ENCODE measurements at places on chromosomes 4 and X.

DNA sequence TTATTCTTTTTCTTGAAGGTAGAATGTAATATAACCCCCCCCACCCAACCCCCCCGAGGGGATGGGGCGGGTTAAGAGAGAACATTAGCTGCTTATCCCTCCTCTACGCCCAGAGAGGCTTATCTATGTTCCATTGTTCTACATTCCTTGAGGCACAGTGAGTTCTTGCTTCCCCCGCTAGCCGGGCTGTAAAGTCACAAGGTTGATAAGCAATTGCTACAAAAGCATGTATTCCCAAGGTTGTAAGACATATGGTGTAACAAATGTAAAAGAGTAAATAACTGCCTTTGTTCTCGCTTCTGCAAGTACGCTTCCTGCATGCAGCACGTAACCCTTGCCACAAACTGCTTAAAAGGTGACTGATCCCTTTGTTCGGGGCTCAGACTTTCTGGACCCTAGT is 8.2 kb downstream of the DCAF8L2 start:
- peak; percentile 39 for DNase-seq

DNA sequence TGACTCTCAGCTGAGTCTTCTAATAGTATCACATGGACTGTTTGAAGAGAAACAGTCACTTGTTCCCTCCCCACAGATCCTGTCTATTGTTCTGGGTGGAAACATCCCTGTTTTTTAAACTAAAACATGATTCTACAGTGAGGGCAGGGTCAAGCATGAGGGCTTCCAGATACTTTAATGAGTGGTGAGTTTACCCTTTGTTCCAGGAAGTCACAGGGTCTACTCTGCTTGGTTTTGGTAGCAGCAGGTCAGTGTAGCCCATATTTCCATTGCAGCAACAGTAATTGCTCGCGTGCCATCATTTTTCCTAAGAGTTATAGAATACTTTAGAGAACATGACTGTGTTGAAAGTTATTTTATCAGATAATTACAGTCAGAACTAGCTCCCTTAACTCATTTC is 87.4 kb downstream of the ZNF732 start:
- no peak for DNase-seq

DNA sequence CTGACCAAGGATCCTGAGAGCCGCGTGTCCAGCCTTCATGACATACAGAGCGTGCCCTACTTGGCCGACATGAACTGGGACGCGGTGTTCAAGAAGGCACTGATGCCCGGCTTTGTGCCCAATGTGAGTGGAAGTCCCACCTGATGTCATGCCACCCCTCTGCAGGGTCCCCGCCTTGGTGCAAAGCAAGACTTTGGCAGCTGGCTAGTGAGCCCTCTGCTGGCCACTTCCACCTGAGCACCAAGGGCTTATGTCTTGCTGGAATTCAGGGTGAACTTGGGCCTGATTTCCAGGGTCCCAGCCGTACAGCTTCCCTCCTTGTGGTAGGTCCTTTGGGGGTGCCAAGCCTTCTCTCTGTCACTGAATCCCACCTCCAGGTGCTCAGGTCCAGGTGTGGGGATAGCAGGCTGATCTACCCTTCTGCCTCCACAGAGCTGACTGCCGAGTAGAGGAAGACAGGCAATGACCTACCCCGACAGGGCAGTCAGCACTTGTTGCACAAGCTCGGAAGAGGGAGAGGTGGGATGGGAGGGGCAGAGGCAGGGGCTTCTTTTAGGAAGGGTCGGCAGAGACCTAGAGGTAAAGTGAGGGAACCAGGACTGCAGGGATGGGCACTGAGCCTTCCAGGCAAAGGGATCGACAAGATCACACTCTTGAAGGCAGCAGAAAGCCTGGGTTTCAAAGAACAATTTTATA is 248.1 kb downstream of the EVC2 start:
- peak; percentile 36 for DNase-seq

- peak; percentile 91 for DNase-seq
These were observed 629.7 kb downstream of the PCDH7 start for GRCh38 chr4:31349907-31350306.

DNA sequence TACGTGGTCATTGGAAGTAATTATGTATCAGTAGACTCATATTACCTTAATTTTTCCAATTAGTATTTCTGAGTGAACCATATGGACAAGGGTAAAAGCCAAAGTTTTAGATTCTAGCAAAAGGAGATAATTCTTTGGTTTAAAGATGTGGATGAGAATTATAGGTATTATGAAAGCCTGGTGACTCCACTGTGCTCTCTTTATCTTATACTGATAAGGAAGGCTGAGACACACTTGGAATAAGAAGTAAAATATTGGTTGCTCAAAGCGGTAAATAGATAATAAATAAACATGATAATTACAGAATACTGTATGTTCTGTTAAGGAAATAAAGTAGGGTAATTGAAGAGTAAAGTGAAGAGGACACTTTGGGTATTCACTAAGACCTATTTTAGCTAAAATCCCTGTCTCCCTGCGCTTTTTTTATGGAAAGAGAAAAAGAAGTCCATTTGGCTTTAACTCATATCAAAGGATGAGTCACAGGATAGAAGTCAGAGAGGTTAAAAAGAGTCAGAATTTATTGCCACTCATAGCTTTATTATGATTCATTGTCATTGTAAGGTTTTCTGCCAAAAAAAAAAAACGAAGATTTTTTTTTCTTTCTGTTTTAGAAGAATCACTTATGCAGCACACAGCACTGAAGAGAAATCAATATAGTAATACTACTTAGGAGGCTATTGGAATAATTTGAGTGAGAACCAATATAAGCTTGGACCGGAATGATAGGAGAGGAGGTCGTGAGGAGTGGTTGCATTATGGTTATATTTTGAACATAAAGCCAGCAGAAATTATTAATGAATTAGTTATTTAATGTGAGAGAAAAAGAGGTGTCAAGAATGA is 2463.1 kb downstream of the ARAP2 start:
- no peak for DNase-seq

DNA sequence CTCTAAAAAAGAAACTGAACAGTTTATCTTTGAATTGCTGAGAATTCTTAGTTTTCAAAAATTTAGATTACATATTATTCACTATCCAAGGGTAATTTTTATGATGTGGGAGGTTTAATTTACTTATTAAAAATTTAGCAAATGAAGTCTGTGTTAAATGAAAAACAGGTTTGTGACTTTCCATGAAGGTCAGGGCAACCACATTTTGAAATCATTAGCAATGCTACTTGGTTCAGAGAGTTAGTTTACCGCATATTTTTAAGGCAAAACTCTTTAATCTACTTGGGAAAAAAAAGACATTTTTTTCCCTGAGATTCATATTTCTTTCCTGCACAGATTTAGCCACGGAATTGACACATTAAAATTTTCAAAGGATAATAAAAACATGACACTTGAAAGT is 37.3 kb upstream of the PRSS12 start:
- no peak for DNase-seq

DNA sequence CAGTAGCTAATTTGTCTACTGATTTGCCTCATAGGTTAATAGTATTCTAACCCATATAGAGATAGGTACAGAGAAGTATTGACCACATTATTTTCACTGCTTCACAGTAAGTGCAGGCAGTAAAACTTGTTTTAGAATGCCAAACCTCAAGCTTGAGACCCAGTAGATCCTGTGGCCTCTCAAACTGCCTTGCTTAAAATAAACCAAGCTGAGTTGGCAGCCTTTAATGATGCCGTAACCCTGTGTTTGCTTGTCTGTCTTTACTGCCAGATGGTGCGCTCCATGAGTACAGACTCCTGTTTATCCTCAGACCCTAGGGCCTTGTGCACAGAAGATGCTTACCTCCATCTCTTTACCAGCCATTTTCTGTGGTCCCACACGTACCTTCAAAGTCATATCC is 50.8 kb downstream of the ANXA3 start:
- DNase-seq = no peak

- DNase-seq = peak; percentile 38
These were observed 55.3 kb upstream of the RAPGEF2 start for GRCh38 chr4:159047478-159048165.

DNA sequence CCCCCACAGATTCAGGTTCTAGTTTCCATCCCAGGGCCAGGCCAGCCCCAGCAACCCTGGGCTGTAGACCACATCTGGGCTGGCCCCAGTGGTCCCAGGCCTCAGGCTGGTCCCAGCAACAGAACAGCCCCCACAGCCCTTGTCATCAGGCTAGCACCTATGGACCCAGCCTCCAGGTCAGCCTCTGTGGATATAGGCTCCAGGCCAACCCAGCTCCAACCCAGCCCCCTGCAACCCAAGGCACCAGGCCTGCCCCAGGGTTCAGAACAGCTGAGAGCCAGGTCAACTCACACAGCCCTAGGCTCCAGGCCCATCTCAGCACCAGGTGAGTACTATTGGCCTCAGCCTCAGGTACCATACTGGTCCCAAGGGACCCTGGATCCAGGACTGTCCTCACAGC is 155.3 kb downstream of the PWWP3B start:
- DNase-seq = no peak

- no peak for DNase-seq
These were observed 36.0 kb downstream of the FUNDC1 start for GRCh38 chrX:44506678-44507077.

GRCh38 chr4:40915318-40916217 is 165.8 kb downstream of the NSUN7 start:
- DNase-seq = no peak

DNA sequence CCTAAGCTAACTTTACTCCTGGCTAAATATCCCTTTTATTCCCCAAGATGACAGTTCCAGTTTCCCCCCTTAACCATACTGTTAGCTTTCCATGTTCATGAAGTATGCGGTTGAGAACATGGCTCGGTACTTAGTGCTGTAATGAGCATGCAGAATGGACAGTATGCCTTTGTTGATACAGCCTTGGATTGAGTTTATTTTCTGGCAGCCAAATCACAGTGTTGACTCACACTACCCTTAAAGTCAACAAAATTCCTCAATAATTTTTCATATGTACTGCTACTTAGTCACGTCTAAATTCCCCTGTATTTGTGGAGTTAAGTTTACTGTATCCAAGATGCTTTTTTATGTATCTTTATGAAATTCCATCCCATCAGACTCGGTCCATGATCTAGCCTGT is 1.4 kb upstream of the VEGFC start:
- no peak for DNase-seq

DNA sequence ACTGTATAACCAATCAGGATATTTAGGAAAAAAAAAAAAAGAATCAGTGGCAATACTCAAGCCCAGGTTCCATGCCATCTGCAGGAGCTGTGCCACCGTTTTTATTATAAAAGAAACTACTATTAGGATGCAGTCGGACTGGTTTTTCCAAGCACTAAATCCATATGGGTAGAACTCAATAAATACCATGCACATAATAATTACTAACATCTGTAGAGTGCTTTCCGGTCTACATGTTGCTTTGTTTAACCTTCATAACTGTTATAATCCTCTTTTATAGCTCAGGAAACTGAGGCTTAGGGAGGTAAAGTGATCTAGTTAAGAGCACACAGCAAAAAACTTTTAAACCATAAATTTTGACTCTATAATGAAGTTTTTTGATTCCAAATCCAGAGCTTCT is 24.0 kb downstream of the ARSJ start:
- DNase-seq = no peak

- no peak for DNase-seq
These were observed 10.3 kb upstream of the FGFBP1 start for GRCh38 chr4:15948826-15949225.

DNA sequence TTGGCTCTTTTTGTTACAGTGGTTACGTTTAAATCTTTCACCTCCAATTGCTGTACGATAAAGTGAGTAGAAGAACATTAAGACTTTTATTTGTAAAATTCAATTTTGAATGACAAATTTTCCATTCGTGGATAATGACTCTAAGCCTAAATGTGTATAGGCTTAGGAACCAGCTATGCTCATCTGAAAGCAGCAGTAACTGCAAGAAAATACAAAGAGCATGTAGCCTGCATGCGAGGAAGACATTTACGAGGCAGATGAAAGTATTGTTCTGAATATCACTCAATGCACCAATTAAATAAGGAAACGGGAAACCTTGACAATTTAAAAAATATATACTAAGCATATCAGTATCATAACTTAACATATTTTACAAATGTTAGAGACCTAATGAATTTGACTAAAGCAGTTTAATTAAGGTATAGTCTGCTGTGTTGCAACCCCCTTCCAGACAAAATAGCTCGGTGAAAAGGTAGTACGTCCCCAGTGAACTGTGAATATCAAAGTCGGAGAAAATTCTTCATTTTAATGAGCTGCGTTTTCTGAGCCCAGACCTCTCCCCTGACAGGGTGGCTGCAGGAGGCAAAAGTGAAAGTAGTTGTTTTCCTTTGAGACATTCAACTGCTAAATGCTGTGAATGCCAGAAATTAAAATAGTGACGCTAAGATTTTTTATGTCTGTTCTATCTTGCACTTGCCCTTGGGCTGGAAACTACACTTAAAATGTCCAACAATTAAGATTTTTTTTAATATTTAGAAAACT is 1236.5 kb upstream of the TENM3 start:
- DNase-seq = no peak

DNA sequence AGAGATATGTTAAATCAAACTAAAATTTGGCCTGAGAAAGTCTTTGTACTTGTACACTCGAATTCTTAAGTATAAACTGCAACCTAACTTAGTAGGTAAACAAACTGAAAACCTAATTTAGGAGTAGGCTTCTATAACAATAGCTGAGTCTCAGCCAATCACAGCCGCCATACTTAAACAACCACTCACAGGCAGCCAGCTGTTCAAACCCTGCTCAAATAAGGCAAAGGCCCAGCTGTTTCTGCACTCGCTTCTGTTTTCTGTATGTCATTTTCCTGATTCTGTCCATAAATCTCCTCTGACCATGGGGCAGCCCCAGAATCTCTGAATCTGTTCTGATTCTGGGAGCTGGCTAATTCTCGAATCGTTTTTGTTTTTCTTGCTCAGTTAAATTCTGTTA is 7.8 kb upstream of the PLS3 start:
- no peak for DNase-seq

DNA sequence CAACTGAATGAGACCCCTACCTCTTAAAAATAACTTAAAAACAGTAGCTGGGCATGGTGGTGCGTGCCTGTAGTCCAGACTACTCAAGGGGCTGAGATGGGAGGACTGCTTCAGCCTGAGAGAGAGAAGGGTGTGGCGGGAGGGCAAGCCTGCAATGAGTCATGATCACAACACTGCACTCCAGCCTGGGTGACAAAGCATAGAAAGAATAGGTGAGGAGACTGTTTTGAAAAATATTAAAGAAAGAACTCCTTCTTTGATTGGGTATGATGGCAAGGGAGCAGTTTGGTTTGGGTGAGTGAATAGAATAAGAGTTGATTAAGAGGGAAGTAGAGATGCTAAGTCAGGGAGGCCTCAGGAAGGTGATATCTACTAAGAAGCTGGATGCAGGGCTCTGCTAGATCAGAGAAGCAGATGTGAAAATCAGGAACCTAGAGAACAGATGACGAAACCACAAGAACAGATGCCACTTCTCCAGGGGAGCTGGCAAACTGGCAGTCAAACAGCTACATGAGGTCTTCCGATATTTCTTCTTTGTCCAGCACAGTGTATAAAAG is 318.6 kb downstream of the OPHN1 start:
- peak; percentile 12 for DNase-seq

All from erythroblast (primary cell).